Frontal cortex (tissue), 4 donors: ENCODE measurements at places on chromosomes 2 and 18.

DNA sequence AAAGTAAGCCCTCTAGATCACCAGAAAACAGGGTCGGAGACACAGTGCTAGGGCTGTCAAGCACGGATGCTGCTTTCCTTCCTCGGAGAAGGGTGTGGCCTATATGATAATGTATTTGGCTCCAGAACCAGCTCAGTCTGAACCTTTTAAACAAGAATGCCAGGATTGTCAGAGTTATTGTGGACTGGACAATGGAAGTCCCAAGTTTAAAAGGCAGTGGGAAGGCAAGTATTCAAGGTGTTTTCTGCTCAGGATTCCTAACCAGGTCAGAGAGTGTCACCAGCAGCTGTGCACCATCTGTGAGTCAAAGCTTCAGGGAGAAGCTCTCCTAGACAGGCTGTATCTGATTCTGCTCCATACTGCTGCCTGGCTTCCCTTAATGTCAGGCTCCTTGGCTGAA is 94.8 kb downstream of the SPOPL start:
- no peak for DNase-seq

GRCh38 chr18:5982332-5982731 is 87.0 kb upstream of the TMEM200C start:
- no peak for DNase-seq

- no peak for DNase-seq
Measured at GRCh38 chr18:27862041-27862682, 314.8 kb downstream of the CDH2 start.

DNA sequence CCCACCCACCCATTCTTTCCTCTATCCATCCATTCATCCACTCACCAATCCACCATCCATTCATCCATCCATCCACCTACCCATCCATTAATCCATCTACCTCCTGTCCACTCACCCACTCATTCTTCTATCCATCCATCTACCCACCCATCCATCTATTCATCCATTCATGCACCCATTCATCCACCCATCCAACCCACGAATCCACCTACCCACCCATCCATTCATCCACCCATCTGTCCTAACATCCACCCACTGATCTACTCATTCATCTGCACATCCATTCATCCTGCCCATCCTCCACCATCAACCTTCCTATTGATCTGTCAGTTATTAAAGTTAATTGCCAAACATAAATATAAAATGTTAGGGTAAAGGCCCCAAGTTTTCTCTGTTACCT is 25.6 kb downstream of the LDLRAD4 start:
- DNase-seq, result no peak

DNA sequence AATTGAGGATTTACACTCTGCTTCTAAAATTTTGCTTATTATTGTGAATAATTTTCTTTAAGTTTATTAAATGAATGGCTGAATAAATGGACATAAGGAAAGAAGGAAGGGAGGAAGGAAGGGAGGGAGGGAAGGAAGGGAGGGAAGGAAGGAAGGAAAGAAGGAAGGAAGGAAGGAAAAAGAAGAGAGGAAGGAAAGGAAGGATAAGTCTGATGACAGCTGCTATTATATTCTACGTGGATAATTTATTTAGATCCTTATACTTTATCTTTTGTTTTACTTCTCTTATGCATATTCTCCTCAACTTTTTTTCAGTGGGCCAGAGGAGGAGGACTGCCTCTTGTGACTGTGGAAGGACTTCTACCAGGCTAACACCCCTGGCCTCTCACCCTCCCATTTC is 17.4 kb downstream of the CLUL1 start:
- no peak for DNase-seq

GRCh38 chr18:76174451-76174850 is 320.6 kb downstream of the ZNF516 start:
- DNase-seq, result no peak

DNA sequence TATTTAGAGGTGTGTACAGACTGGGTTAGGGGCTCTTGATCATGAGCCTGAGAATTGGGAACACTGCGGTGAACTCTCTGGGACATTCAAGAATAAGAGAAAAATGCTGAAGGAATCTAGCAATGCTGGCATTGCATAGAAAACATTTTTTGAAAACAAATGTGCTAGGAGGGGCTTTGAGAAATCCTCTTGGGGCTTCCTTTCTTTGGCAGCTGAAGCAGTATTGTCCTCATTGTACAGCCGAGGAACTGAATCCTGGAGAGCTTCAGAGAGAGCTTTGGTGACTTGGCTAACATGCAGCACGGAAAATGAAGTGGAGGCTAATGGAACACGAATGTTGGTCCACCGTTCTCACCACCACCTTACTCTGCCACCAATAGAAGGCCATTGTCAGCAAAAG is 107.3 kb upstream of the EFEMP1 start:
- DNase-seq, result no peak

DNA sequence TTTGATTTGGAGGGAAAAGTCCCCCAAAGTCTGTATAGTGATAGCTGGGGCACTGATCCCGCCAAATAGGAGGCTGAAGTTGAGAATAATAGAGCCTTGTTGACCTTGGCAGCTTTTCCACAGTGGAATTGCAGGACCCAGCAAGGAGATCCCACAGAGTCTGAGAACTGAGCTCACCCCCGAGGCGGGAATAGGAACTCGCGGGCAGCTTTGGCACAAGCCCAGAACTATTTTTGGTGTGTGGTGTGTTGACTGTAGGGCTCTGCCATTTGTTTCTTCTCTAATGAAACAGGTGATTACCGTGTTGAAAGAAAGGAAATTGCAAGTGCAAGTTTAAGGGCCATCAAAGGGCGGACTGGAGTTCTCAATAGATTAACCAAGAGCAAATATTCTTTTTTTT is 34.0 kb downstream of the SH3RF3 start:
- no peak for DNase-seq

- DNase-seq, result no peak
Measured at GRCh38 chr2:103823847-103824246, 1030.1 kb upstream of the POU3F3 start.

- DNase-seq, result no peak
Measured at GRCh38 chr2:36973320-36973719, 7.0 kb upstream of the STRN start.

DNA sequence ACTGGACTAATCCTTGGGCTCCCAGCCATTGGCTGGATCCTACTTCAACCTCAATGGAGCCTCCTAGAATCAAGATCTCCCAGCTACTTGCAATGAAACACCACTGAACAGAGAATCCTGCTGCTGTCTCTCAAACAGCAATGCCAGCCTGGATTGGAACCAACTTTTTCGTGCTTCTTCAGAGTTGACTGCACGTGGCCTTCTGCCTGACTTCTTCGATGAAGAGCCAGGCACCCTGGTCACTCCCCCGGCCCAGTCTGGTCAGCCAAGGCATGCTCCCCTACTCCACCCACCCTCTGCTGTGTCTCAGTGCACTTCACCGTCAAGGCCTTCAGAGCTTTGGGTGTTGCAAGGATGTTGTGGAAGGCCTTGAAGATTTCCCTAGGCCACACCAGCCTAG is 148.7 kb downstream of the CLIP4 start:
- DNase-seq, result no peak

DNA sequence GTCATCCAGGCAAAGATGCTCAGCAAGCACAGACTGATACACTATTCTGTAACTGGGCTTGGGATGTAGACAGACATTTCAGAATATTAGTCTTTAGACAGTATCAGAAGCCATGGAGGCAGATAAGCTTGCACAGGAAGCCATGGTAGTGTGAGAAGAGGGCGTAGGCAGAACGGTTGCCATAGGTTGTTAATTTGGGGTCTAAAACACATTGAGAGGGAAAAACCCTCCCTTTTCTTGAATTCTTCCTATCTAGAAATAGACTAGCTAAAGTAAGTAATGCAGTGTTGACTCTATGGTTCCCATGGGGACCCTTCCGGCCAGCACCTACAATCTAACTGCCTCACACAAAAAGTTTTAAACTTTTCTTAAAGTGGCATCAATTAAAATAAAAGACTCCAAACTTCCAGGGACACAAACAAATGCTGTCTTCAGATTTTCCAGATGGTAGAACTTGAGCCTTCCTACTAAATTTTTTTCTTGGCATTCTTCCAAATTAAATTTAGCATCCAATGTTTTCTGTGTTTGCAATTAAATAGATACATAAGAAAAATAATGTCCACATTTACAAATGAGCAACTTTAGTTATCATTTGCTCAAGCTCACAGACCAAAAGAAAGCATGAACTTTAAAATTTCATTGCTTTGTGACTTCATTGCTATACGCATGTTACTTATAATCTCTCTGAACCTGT is 1.9 kb downstream of the PRKRA start:
- DNase-seq, result no peak

GRCh38 chr2:46232860-46233259 is 64.3 kb upstream of the EPAS1 start:
- no peak for DNase-seq

DNA sequence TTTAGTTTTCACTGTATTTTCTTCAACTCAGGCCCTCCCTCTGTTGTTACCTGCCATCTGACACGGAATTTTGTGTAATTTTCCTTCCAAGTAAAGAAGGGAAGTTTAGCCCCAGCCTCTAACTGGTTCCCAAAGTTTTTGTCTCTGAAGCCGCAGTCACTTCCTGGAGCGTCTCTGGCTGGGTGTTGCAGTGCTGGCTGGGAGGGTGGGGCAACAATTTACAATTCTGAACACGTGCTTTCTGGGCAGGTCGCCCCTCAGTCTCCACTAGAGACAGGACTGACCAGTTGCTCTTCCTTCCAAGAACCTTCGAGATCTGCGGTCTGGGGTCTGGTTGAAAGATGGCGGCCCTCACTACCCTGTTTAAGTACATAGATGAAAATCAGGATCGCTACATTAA is 3.5 kb downstream of the CNDP2 start:
- peak; percentile 61 for DNase-seq

DNA sequence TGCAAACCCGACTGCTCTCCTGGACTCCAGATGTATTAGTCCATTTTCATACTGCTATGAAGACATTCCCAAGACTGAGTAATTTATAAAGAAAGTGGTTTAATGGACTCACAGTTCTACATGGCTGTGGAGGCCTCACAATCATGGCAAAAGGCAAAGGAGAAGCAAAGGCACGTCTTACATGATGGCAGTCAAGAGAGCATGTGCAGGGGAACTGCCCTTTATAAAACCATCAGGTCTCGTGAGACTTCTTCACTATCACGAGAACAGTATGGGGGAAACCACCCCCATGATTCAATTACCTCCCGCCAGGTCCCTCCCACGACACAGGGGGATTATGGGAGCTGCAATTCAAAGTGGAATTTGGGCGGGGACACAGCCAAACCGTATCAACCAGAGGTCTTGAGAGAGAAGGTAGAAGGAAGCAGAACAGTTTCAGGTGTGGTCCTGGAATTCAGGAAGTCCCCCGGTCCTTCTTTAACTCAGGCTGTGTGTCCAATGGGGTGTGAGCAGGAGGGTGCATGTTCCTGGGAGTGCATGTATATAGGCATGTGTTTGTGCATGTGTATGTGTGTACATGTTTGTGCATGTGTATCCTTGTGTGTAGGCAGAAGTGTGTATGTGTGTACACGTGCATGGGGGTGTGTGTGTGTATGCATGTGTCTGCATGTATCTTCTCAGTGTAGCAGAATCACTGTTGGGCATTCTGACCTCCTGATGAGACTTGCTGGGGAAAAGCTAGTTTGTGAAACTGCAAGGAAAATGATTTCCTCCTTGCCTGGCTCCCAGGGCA is 46.2 kb downstream of the GREB1 start:
- DNase-seq, result no peak

- no peak for DNase-seq
Measured at GRCh38 chr2:63888053-63888452, 46.4 kb downstream of the UGP2 start.

DNA sequence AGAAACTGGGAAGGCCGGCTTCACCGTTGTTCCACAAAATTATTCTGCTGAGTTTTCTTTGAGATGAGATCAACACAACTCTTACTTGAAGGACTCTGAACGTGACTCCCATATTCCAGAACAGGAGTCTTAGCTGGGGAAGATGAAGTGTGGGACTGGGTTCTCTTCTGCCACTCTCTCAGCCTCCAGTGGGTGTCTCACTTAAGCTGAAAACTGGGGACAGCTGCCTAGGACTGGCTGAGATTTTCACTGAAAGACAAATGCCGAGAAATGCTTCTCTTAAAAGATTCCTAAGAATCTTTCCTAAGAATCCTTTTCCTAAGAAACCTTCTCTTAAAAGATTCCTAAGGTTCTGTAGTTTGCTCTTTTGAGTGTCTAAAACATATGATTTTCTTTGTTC is 156.6 kb upstream of the LHCGR start:
- DNase-seq, result no peak

DNA sequence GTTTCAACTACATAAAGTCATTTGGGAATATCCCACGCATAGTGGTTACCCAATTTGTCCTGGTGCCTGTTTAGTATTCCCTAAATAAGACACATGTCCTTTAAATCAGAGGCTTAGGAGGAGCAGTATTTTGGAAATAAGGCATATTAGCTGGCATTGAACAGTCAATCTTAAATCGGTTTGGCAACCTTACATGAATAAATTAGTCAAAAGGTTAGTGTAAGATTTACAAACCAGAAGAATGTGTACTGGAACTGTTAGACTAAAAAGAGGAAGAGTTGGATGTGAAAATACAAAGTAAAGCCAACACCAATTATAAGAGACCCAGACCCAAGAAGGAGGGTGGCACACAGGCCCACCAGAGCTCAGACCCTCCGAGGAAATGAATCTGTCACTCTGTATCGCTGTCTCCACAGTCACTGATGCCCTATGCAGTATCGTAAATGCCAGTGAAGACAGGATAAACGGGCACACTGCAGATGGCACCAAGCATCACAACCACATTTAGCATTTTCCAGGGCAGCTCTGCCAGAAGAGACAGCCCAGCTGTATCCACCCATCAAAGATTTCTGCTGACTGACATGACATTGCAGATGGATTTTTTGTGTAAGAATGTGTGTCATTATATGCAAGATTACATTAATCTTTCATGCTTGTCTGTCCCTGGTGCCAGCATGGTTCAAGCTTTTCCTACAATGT is 90.4 kb downstream of the CERKL start:
- no peak for DNase-seq

GRCh38 chr2:128786741-128787478 is 468.2 kb upstream of the HS6ST1 start:
- DNase-seq, result no peak

DNA sequence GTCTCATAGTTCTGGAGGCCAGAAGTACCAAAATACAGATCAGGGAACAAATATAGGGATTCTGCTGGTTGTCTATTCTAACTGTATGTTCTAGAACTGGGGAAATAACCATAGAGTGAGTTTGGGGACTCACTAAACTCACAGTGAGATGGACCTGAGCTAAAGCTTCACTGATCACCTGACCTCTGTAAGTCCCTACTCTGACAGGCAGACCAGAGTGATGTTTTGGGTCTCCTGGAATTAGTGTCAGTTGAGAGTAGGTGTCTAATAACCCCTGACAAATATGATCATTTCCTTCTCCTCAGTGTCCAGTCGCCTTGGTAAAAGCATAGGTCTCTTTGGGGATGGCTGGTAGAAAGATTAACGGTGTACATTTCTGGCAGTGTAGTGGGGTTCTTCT is 14.2 kb downstream of the PIKFYVE start:
- no peak for DNase-seq

GRCh38 chr2:177670791-177671535 is 278.4 kb downstream of the AGPS start:
- DNase-seq, result no peak
